ENCODE measurements at places on chromosomes 7 and 10. TPM values are rescaled to one million over a fixed set of nuclear protein-coding genes. Genes with fewer than 3 reads are reported as not detected.

DNA sequence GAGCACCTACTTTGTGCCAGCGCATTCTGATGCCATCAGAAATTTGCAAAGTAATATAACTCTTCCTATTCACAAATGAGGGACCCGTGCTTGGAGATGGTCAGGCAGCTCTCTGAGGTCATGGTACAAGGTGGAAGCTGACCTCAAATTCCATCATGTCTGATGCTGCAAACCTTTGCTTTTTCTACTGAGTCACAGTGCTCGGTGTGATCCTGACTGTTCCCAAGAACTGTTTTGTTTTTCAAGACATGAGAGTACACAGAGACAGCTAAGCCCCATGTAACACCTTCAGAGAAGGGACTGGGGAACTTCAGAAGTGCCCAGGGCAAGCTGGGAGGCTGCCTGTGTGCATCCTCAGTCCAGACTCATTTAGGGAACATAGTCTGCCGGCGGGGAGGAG lies 111.3 kb downstream of the FRMD4A start:
- no peaks in the 10 kb centered on the region for H3K36me3 ChIP-seq
- no peaks in the 10 kb centered on the region for H3K27me3 ChIP-seq
- no peaks in the 10 kb centered on the region for H3K4me1 ChIP-seq
- no peak overlapping the region for H3K27ac ChIP-seq
- no peak overlapping the region for H3K4me3 ChIP-seq

- H3K27me3 ChIP-seq, result no peaks in the 10 kb centered on the region
- H3K27ac ChIP-seq, result peak overlapping the region; percentile 68
- no peak for DNase-seq
These were observed 443 bp downstream of the MYOF start for GRCh38 chr10:93481637-93482144.

- H3K27ac ChIP-seq, result no peak overlapping the region
- DNase-seq, result no peak
- H3K4me1 ChIP-seq, result no peaks in the 10 kb centered on the region
- no peak overlapping the region for H3K4me3 ChIP-seq
- no peaks in the 10 kb centered on the region for H3K36me3 ChIP-seq
- H3K27me3 ChIP-seq, result no peaks in the 10 kb centered on the region
These were observed 188.7 kb upstream of the PPP1R3A start for GRCh38 chr7:114107522-114107921.

- H3K27ac ChIP-seq, result no peak overlapping the region
- peaks cover 31% of the 10 kb centered on the region for H3K4me1 ChIP-seq
- no peaks in the 10 kb centered on the region for H3K36me3 ChIP-seq
- H3K4me3 ChIP-seq, result no peak overlapping the region
These were observed 4.6 kb downstream of the SHOC2 start for GRCh38 chr10:110923856-110924493.

DNA sequence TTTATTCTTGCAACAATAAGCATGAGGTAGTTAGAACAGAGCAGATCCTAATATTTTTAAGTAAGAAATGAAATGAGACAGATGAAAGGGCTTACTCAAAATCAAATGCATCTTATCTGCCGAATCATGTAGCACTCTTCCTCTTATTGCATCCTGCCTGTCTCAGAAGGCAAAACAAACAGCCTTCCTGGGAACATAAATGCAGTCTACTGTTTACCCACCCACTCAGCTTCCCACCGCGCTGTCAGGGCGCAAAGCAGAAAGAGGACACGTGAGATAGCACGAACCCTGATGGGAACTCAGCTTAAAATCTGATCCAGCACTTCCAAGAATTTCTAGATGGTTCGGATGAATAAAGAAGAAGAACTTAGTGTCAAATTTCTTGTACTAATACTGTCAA lies 114.4 kb upstream of the CDK1 start:
- H3K27me3 ChIP-seq, result no peaks in the 10 kb centered on the region
- H3K27ac ChIP-seq, result no peak overlapping the region
- no peaks in the 10 kb centered on the region for H3K4me1 ChIP-seq
- H3K4me3 ChIP-seq, result no peak overlapping the region

DNA sequence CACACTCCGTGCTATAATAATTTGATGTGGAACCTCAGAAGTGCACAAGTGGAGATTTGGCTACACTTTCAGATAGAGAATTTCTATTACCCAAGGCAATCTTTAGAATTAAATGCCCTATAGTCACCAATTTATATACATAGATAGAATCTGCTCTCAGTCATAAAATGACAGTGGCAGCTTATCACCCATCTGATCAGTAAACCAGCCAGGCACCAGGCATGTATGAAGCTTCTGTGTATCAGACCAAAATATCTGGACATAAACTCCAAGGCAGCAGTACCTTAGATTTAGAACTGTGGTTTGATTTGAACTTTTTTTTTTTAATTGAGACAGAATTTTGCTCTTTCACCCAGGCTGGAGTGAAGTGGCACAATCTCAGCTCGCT lies 180.9 kb downstream of the IPMK start:
- H3K36me3 ChIP-seq, result no peaks in the 10 kb centered on the region
- no peak overlapping the region for H3K27ac ChIP-seq
- DNase-seq, result no peak
- H3K4me3 ChIP-seq, result no peak overlapping the region
- no peaks in the 10 kb centered on the region for H3K4me1 ChIP-seq

- peaks cover 8% of the 10 kb centered on the region for H3K4me1 ChIP-seq
- no peaks in the 10 kb centered on the region for H3K36me3 ChIP-seq
- no peaks in the 10 kb centered on the region for H3K27me3 ChIP-seq
- DNase-seq, result no peak
- no peak overlapping the region for H3K4me3 ChIP-seq
These were observed 129.1 kb upstream of the ANK3 start for GRCh38 chr10:60518745-60519144.

DNA sequence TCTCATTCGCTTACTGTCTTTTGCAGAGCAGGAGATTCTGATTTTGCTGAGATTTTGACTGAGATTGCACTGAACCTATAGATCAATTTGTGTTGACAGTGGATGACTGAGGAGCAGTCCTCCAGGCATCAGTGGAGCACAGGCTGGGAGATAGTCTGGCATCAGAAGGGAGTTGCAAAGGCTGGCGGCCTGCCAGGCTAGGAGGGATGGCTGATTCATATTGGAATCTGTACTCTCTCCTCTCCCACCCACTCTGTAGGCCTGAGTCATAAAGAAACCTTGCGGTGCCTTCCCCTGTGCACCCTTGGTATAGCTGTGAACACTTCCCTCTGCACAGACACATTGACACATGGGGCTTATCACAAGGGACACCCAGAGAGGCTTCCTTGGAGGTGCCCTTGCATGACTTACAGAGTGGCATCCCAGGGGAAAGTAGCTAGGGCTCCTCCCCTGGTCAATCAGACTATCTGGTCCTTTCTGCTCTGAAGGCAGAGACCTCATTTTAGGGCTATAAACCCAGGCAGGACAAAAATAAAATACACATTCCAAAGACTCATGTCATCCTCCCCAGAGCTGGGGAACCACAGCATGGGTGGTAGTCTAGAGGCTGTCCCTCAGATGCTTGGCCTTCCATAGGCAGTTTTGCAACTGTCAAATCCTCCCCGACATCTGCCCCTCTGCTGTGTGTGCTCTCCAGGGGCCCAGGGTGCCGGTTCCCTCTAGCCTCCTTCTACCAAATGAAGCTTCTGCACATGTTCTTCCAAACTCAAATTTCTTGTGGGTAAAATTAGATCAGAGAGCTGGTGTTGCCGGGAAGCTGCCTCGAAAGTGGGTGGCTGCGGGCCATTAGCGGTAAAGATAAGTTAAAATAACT lies 37.4 kb upstream of the EEPD1 start:
- peaks cover 37% of the 10 kb centered on the region for H3K4me1 ChIP-seq
- peak; percentile 81 for DNase-seq
- no peaks in the 10 kb centered on the region for H3K36me3 ChIP-seq
- no peaks in the 10 kb centered on the region for H3K27me3 ChIP-seq
- peak overlapping the region; percentile 42 for H3K27ac ChIP-seq
- H3K4me3 ChIP-seq, result no peak overlapping the region

DNA sequence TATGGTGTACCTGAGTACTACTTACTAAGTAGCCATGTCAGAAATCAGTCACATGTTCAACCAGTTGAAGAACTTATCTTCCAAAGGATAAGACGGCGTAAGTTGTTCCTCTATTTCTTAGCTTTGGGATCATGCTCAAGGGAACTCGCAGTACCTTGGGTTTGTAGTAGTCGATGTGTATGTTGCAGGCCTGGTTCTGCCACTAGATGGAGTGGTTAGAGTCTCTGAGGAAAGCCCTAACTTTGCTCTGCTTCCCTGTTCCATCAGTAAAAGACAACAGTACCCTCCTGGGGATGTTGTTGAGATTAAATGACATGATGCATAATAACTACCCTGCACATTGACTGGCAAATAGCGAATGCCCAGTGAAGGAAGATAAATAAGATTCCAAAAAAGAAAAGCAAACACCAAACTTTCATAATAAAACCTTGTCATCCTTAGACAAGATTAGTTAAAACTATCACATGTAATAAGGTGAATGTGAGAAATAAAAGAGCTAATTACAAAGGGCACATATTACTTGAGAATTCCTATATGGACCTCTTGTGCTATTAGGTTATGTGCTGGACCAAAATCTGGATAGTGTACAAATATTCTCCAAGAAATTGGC lies 165.9 kb downstream of the ABCA13 start:
- no peak overlapping the region for H3K4me3 ChIP-seq
- DNase-seq, result no peak
- no peaks in the 10 kb centered on the region for H3K27me3 ChIP-seq

DNA sequence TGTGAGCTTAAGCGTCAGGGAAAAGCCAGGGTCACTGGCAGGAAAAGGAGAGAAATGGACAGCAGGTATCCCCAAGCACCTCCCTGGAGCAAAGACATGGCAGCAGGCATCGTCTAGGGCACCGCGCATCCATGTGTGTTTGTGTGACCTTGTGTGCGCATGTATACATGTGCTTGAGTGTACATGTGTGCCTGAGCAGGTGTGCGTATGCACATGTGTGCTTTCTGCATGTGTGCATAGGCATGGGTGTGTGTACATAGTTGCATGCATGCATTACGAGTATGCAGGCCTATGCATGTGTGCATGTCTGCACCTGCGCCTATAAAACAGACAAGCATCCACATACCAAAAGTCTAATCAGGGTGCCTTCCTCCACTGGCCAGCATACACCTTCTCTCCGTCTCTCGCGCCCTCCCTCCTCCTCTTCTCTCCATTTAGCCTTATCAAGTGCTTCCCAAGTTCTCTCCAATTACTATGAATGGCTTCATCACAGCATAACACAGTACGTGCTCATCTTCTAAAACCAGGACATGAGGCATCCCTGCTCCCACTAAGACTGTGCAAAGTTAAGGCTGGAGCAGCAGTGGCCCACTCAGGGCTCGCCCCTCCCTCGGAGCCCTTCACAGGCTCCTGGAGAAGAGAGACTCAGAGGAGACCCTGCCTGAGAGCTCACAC lies 30.6 kb downstream of the RASGEF1A start:
- no peaks in the 10 kb centered on the region for H3K27me3 ChIP-seq
- peak; percentile 48 for DNase-seq
- no peak overlapping the region for H3K4me3 ChIP-seq
- H3K27ac ChIP-seq, result no peak overlapping the region
- H3K4me1 ChIP-seq, result no peaks in the 10 kb centered on the region

GRCh38 chr10:76350583-76350982 lies 919.2 kb downstream of the LRMDA start:
- no peak overlapping the region for H3K27ac ChIP-seq
- no peak for DNase-seq
- no peak overlapping the region for H3K4me3 ChIP-seq

DNA sequence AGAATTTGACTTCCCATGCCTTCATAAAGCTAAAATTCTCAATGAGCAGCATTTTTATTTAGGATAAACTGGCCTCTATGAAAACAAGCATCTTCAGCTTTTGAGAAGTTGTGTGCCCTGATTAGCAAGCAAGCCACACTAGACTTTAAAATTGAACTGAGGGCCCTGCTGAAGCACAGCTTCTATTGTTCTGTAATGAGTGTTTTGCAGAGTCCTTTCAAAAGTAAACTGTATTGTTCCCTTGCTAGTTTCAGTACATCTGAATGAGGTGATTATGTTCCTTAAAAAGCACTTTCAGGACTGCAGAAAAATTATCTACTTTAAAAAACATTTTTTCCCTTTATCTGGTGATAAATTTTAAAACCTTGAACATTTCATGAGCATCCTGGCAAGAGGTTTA lies 113.3 kb upstream of the PRPS1L1 start:
- no peak overlapping the region for H3K4me3 ChIP-seq
- no peaks in the 10 kb centered on the region for H3K27me3 ChIP-seq
- no peak overlapping the region for H3K27ac ChIP-seq

DNA sequence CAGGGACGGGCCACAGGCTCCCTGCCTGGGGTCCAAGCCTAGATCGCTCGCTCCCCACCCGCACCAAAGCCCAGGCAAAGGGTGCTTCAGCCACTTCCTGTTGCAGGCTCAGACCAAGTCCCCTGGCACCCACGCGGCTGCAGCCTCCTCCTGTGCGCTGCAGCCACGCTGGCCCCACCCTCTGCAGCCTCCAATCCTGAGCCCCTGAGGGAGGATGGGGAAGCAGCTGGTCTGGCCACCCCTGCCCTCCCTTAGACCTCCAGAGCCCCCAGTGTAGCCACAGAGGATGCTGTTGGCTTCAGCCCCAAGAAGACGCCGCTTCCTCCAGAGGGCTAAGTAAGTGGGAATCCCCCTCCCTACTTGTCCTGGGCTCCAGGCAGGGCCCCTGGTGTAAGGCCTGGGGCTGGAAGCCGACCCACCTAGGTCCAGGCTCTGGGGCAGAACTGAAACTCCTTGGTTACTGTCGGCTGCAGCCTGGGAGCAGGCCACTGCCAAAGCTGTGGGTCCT lies 9.4 kb downstream of the LIMK1 start:
- peaks cover 10% of the 10 kb centered on the region for H3K36me3 ChIP-seq
- peak overlapping the region; percentile 65 for H3K27ac ChIP-seq
- H3K4me1 ChIP-seq, result peaks cover 32% of the 10 kb centered on the region
- no peaks in the 10 kb centered on the region for H3K27me3 ChIP-seq
- H3K4me3 ChIP-seq, result peak overlapping the region; percentile 51

DNA sequence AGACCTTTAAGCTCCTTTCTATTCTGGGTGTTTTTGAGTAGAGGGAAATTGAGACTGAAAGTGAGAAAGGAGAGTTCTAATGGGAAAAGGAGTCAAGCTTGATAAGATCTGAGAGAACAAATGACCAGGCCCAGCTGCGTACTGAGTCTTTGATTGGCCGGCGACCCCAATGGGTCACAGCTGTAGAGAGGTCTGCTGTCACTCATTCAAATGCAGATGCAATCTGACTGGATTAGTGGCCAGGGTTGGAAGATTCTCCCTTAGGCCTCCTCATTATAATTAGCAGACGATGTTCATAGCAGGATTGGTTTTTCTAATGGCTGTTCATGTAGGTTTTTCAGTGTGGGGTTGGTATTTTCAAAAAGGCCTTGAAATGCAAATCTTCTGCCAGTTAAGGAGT lies 127.2 kb upstream of the SLC25A13 start:
- no peak overlapping the region for H3K4me3 ChIP-seq
- no peak overlapping the region for H3K27ac ChIP-seq
- DNase-seq, result no peak
- H3K4me1 ChIP-seq, result no peaks in the 10 kb centered on the region

GRCh38 chr7:18890885-18891621 lies 226.4 kb downstream of the TWIST1 start:
- no peak for DNase-seq
- H3K4me1 ChIP-seq, result no peaks in the 10 kb centered on the region
- no peak overlapping the region for H3K4me3 ChIP-seq
- H3K36me3 ChIP-seq, result no peaks in the 10 kb centered on the region
- no peaks in the 10 kb centered on the region for H3K27me3 ChIP-seq
- H3K27ac ChIP-seq, result no peak overlapping the region

Gene PTPRE
- total RNA-seq, result 23.5 TPM

Gene MBL2
- not detected for total RNA-seq

Gene CCL24
- not detected for total RNA-seq

Gene ADAM8
- total RNA-seq, result 1.5 TPM

Gene ADAM22
- total RNA-seq, result 3.9 TPM

Gene AFAP1L2
- total RNA-seq, result 5.8 TPM

Gene TAX1BP1
- 90.0 TPM for total RNA-seq

Gene GTF2IRD1
- total RNA-seq, result 15.6 TPM

All from right atrium auricular region (tissue), 2 donors.